ENCODE measurements at places on chromosomes 1 and 21.

DNA sequence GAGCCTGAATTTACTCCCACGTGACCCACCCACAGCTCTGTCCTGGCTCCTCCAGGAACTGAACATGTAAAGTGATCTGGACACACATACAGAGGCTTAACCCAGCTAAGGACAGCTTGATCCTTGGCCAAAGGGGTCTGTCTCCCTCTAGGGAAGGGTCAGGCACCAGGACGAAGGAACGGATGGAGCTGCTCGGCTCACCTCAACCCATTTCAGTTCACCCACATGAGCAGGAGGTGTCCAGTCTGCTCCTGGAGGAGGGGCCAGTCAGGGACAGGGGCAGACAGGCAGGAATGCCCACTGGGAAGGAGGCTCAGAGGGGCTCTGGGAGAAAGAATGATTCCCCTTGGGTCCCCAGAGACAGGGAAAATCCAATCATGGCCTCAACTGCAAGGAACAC lies 567.2 kb downstream of the PTPRU start:
- no peak for DNase-seq

DNA sequence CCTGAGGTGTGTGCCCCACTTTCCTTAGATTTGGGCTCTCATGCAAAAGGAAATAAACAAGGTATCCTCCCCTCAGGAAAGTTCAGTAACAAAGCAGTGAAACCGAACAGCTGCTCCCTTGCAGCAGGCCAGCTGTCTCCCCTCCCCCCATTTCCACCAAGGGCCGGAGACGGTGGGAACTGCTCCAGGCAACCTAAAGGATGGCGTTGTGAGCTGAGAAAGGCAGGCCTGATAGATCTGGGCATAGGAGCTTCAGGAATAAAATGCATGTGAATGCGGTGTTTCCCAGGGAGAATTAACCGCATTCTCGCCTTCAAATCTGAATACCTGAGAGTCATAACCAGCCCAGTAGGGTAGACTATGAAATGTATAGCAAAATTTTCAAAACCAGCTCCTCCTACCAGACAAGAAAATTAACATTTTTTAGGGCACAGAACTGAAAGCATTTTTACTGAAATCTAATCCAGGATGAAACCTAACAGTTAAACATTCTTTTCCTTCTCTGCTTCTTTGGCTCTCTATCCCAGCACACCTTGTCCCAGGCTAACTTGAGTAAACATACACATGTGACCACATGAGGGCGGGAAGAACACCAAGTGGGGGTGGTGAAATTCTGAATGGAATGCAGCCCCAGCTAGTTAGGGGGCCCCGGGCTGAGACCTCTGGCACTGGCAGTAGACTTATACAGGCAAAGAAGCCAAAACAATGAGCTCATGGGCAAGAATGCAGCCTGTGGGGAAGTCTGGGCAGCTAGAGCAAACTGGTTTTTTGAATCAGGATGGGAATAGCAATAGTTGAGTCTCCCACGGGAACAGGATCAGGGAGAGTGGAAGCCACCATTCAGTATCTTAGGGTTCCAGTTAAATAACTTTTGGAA lies 11.5 kb downstream of the MCL1 start:
- DNase-seq, result no peak

DNA sequence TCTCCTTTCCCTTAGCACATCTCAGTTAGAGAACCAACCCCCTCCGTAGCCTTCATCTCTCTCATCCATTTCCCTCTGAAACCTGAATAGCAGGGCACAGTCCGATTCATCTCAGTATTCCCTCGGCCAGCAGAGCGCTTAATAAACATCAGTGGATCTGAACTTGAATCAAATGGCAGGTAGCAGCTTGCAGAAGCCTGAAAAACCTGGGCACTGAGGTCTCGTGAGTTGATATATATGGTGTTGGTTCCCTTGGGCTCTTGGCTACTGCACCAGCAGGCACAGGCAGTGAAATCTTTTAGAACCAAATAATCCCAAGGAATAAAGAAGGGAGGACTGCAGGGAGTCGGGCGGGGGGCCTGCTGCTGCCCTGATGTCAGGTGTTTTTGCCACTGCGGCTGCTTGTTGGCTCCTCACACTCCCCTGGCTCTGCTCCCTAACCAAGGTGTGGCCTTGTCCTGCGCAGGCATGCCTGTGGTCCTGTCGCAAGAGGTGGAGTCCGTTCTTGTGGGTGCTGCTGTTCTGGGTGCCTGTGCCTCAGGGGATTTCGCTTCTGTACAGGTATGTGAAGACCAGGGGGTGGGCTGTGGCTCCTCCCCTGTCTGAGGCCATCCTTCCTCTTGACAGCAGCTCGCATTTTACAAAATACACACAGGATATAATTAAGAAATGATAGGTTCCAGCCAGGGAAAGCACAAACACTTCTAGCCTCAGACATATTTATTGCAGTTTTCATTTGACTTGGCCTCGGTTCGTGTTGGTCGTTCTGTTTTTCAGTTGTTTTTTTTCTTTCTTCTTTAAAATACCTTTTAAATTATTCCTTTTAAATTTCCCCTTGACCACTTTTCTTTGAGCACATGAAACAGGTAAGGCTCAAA lies 140.9 kb upstream of the HOOK1 start:
- no peak for DNase-seq

DNA sequence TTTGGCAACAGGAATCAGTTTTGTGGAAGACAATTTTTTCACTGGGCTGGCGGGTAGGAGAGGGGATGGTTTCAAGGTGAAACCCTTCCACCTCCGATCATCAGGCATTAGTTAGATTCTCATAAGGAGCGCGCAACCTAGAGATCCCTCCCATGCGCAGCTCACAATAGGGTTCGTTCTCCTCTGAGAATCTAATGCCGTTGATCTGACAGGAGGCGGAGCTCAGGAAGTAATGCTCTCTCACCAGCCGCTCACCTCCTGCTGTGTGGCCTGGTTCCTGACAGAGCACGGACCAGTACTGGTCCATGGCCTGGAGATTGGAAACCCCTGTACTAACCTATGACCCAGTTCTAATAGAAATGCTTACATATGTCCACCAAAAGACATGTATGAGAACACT lies 96.6 kb upstream of the KIAA1614 start:
- DNase-seq, result no peak

- DNase-seq, result no peak
Measured at GRCh38 chr1:85623061-85623471, 42.5 kb downstream of the CCN1 start.

GRCh38 chr1:36400825-36401601 lies 3.3 kb upstream of the LSM10 start:
- DNase-seq, result no peak

DNA sequence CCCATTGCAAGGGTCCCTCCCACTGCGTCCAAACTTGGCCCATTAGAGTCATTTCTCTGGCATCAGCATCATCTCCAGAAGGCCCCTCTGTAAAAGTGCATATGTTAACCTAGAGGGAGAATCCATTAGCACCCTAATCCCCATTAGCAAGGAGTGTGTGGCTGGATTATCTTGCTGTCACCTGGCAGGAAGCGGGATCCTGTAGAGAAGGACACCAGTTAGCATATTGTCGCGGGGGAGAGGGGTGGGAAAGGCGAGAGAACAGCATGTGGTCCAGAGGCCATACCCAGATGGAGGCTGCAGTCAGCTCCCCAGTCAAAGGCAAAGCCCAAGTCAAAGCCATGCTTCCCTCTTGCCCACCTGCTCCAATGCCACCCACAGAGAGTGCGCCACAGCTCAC lies 64.0 kb downstream of the OLIG1 start:
- no peak for DNase-seq

GRCh38 chr1:47738560-47739182 lies 258.5 kb downstream of the TRABD2B start:
- DNase-seq, result peak; percentile 9

DNA sequence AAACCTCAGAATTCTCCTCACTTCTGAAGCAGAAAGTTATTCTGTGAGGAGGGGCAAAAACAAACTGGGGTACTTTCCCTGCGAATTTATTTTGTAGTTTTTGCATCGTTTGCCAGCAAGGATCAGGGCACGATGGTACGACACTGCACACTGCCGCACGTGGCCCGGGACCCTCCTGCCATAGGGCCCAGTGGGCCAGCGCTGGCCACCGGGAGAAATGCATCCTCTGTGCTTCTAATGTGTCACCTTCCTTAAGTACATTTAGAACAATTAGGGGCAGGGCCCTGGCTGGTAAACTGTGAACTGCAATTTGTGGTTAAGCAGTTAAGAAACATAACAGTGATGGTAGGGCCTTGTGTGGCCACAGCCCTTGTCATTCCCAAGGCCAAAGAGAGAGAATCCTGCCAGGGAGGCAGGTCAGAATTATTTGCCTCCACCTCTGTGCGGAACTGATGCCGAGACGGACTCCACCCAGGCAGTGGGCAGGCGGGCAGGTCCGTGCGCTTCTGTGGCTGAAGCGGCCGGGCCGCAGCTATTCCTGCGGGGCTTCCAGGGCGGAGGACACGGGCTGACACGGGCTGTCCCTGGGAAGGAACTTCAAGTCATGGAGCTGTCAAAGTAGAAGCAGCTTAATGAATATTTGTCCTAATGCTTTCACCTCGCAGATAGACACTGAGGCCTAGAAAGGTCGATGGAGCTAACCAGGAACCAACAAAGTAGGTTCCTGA lies 12.5 kb downstream of the GPR137B start:
- DNase-seq, result no peak

GRCh38 chr1:178091986-178092745 lies 1.7 kb upstream of the RASAL2 start:
- DNase-seq, result no peak

DNA sequence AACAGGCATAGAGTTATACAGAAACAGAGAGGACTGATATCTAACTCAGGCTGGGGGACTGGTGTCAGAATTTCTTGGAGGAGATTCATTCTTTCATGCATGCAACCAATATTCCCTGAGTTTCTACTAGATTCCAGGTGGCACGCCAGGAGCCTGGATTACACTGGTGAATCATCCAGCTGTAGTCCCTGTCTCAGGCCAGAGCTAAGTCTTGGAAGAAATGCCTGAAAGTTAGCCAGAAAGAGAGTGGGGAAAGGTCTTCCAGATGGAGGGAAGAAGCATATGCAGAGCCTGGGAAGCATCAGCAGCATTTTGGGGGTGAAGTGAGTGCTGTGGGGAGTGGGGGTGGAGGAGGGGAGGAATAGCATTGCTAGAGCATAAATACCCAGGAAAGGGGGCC lies 239.1 kb downstream of the OMA1 start:
- no peak for DNase-seq

DNA sequence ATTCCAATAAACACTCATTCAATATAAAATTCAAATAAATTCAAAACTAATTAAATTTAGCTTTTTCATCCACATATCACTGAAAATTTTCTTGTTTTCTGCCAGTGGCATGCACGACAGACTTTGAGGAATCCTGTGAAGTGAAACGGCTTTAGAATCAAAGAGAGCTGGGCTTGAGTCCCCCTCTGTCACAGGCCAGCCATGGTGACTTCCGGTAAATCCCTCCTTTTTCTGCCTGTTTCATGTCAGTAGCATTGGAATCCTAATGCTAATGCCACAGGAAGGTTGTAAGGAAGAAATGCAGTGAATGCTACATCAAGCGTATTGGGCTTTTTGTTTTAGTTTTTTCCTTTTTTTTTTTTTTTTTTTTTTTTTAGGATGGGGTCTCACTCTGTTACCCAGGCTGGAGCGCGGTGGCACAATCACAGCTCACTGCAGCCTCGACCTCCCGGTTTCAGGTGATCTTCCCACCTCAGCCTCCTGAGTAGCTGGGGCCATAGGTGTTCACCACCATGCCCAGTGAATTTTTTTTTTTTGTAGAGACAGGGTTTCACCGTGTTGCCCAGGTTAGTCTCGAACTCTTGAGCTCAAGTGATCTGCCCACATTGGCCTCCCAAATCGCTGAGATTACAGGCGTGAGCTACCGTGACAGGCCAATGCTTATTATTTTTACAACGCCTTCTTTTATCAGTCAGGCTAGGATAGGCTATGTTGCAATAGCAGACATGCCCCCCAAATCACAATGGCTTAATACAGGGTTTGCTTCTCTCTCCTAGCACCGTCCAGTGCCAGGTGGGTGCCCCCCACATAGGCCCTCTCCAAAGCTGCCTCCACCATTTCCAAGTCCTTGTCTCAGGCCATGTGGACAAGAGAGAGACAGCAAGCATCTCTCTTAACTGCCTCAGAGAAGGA lies 3.6 kb upstream of the MATN1 start:
- no peak for DNase-seq

DNA sequence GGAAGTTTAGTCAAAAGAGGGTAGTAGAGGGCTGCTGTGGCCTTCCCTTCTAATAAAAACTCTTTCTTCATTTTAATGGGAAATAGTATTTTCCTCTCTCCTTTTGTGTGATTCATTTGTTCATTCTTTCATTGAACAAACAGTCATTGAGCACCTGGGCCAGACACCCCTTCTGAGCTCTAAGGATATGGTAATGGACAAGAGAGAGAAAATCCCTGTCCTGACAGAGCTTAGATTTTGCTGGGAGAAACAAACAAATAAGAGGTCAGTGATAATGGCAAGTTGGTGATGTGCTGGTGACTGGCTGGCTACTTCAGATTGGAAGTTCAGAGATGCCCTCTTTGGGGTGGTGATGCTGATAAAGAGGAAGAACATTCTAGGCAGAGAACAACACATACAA lies 59.3 kb downstream of the CDC14A start:
- DNase-seq, result no peak

GRCh38 chr1:231918239-231919015 lies 291.8 kb downstream of the DISC1 start:
- no peak for DNase-seq

DNA sequence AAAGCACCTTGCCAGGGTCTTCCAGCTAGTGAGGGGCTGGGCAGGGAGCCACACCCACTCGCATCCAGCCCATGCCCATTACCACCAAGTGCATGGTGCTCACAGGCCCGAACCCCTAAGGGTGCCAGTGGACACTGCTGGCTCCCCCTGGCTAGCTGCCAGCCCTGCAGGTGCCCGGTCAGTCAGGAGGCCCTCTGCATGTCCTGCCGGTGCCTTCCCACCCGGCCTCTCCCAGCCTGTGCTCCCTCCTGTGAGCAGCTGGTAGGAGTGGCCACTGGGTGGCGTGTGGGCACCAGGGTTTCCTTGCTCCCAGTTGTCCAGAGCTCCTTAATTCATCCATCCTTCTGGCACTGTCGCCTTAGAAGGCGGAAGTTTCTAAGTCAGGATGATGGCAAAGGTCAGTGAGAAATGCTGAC lies 33.4 kb downstream of the QSOX1 start:
- peak; percentile 44 for DNase-seq

DNA sequence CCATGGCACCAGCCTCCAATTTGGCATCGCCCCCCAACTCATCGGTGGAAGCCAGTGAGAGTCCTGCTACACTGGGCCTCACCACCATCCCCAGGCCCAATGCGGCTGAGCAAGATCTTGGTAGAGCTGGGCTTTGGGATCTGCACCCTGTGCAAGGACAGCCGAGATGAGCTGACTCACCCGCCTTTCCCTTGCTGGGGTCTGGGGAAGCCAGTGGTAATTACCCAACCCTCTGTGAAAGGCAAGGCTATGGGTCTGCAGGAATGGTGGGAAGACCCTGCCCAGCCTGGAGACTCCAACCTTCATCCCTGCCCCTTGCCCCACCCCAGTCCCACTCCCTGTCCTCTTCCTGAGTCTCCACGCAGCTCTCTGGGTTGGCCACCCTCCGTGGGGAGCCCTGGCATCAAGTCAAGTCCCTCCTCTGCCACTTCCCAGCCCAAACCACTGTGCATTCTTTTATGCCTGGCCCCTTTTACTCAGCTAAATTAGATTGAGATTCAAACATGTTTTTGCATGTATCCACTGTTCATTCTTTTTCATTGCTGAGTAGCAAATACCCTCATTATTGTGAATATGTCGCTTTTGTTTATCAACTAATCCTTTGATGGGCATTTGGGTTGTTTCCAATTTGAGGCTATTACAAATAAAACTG lies 8.8 kb downstream of the SMCP start:
- DNase-seq, result no peak

- DNase-seq, result no peak
Measured at GRCh38 chr1:47679301-47679791, 241.5 kb downstream of the FOXD2 start.

Measured in NCI-H1930 (cell line).